Lower lobe of right lung (tissue), 2 donors: ENCODE measurements at places on chromosomes 1 and 21. TPM values are rescaled to one million over a fixed set of nuclear protein-coding genes. Genes with fewer than 3 reads are reported as not detected.

GRCh38 chr1:22088331-22088730 is 35.8 kb downstream of the CDC42 start:
- no peak for DNase-seq

Gene NAV1
- 24.5 TPM for total RNA-seq

GRCh38 chr1:23249787-23250454 is 32.6 kb upstream of the HTR1D start:
- no peak for DNase-seq

DNA sequence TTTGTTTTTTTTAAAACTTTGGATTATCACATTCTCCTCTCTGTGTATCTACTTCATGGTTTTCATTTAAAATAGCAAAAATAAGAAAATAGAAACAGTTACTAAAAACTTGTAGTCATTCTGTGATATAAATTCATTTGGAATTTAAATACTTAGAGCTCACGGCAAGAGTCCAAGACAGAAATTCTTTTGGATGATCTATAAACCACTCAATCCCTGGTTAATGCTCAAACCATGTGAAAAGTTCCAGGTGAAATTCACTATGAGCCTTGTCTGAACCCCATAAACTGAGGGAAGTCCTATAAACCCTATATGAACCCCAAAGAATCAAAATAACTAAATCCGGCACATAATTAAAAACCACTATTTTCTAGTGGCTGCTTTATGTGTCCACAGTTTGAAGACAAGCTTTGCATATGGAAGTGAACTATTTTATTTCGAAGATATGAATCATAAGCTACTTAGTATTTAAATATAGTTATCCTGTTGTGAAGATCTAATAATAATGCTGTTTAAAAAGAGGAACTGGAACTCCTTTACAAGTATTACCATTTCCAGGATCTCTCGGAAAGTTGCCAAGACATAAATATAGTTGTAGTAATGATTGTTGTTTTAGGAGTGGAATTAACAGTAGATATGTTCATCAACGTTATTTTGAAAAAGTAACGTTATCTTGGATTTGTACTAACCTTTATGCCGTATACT is 163.5 kb downstream of the NFIA start:
- DNase-seq: no peak

- peak; percentile 57 for DNase-seq
Observed at GRCh38 chr1:9689971-9690381, 38.4 kb downstream of the PIK3CD start.
